ENCODE measurements at places on chromosomes 12 and 14.

GRCh38 chr12:124543052-124543589 lies 24.3 kb downstream of the NCOR2 start:
- DNase-seq, result no peak

DNA sequence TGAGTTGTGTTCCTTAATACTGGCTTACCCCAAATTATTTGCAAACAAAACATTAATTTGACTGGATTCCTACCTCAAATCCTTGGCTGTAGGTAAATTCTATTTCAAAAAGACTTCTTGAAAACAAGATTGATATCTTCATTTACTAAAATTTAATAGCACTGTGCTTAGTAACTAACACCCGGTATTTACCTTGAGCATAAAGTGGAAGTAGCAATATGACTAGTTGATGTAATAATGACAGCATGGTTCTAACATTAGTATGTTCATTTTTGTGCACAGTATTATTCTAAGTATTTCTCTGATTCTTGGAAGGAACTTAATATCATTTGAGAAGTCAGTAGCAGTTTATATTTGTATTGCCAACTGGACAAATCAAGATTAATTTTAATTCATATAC lies 96.8 kb downstream of the PPHLN1 start:
- no peak for DNase-seq

- DNase-seq, result no peak
Observed at GRCh38 chr12:115374480-115375185, 690.7 kb upstream of the TBX3 start.

DNA sequence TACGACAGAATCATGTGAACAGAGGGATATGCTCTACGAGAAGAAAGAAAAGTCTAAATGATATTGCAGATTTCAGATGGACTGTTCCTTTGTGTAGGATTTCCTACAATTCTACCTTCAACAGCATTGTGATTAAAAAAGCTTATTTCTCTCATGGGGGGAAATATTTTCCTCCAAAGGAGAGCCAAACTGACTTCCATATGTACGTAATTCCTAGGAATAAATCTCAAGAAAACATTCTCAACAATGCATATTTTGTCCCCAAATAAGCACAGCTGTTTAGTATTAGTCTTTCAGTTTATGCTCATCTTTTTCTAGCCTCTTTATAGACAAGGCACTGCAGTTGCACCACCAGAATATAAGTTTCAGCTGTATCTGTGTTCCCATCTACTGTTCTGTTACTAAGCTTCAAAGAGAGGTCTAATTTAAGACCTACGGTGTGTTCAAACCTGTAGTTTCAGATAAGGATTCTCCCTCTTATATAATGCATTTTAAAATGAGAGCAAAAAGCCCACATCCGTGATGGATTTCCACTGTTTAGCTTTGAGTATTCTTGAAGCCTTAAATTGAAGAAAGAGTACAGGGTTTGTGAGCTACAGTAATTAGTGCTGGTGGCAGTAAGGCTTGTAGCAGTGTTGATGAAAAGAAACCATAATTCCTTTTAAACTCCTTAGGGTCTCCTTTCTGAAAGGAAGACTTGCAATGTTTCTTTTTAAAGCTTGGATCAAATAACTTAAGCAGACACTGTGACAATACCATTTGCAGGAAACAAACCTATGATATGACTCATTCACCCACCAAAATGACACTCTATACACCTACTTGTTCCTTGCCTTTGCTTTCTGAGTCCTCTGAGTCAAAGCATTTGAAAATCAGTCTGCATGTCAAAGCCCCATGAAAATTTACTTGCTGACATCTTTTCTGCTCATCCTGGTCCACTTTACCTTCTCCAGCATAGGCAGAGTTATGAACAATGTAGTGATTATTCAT lies 754.1 kb downstream of the NOVA1 start:
- no peak for DNase-seq

GRCh38 chr12:7929083-7929792 lies 6.7 kb downstream of the SLC2A3 start:
- no peak for DNase-seq
